ENCODE measurements at places on chromosomes 16 and 17. TPM values are rescaled to one million over a fixed set of nuclear protein-coding genes. Genes with fewer than 3 reads are reported as not detected.

Gene FXR2
- 59.8 TPM for total RNA-seq

Gene OTOA
- not detected for total RNA-seq

Gene MEIOC
- total RNA-seq = 0.48 TPM

Gene OR1A1
- not detected for total RNA-seq

Gene ORAI3
- 24.3 TPM for total RNA-seq

Gene HSD17B1
- total RNA-seq = 19.5 TPM

Gene KIF2B
- total RNA-seq = not detected

Gene KRT16
- 2,720 TPM for total RNA-seq

Gene TNFRSF17
- not detected for total RNA-seq

Gene SCARF1
- 0.21 TPM for total RNA-seq

Gene FAM20A
- total RNA-seq = not detected

Gene ATP2C2
- total RNA-seq = 14.2 TPM

Gene KRT27
- not detected for total RNA-seq

Gene KRT14
- total RNA-seq = 2,248 TPM

Gene PLEKHM1
- 44.3 TPM for total RNA-seq

Gene ICAM2
- total RNA-seq = 0.43 TPM

Gene ZNF747
- 7.5 TPM for total RNA-seq

Gene CCL17
- total RNA-seq = not detected

Gene PLEKHH3
- total RNA-seq = 33.5 TPM

Gene EPX
- not detected for total RNA-seq

Gene IL21R
- 0.21 TPM for total RNA-seq

Gene LRRC37A
- 0.48 TPM for total RNA-seq

Gene CBFA2T3
- 0.48 TPM for total RNA-seq

Gene CSH1
- not detected for total RNA-seq

Gene SCIMP
- total RNA-seq = under 0.01 TPM

Gene ZG16
- not detected for total RNA-seq

Gene HS3ST4
- not detected for total RNA-seq

Gene TBC1D3G
- not detected for total RNA-seq

Data from tracheal epithelial cell (primary cell).